Right lobe of liver (tissue), 6 donors: ENCODE measurements at places on chromosomes 7 and 10.

DNA sequence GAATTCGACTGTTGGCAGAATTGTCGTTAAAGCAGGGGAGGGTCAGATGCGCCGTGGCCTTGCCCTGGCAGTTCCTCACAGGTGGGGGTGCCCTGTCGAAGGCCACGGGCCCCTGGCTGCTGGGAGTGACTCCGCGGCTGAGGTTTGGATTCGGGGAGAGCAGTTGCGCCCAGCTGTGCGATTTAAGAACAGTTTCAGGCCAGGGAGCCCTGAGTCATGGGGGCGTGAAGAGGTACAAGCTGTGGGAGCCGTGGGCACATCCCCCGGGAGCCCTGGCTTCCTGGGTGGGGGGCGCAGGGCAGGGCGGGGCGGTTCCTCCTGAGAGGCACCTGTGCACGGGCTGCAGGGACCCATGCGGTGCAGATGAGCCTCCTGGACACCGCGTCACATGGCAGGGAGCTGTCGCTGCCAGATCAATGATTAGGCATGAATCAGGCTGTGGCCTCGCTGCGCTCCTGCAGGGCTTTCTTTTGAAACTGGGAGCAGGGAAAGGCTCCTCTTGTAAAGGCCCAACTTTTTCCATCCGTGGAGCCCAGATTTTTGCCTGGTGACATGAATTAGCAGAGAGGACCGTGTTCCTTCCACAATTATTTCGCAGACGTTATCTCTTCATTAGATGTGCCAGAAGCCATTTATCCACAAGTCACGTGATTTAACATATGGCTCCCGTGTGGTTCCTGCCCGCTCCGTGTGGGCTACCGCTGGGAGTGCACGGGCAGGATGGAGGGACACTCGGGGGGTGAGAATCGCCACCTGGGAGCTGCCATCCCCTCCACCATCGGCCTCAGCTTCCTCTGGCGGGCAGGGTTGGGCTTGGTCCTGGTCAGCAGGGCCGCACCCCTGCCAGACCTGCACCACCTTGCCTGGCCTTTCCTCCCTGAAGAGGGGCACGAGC, 918 bp downstream of the PWWP2B start:
- peak; percentile 81 for DNase-seq

- DNase-seq = no peak
These were observed 11.5 kb upstream of the CASD1 start for GRCh38 chr7:94497874-94498670.

GRCh38 chr7:6142871-6143380, 111.8 kb downstream of the ANKRD61 start:
- no peak for DNase-seq

- DNase-seq = no peak
These were observed 26.1 kb downstream of the LCOR start for GRCh38 chr10:96858038-96858705.

GRCh38 chr7:17638727-17639126, 301.6 kb downstream of the SNX13 start:
- no peak for DNase-seq

DNA sequence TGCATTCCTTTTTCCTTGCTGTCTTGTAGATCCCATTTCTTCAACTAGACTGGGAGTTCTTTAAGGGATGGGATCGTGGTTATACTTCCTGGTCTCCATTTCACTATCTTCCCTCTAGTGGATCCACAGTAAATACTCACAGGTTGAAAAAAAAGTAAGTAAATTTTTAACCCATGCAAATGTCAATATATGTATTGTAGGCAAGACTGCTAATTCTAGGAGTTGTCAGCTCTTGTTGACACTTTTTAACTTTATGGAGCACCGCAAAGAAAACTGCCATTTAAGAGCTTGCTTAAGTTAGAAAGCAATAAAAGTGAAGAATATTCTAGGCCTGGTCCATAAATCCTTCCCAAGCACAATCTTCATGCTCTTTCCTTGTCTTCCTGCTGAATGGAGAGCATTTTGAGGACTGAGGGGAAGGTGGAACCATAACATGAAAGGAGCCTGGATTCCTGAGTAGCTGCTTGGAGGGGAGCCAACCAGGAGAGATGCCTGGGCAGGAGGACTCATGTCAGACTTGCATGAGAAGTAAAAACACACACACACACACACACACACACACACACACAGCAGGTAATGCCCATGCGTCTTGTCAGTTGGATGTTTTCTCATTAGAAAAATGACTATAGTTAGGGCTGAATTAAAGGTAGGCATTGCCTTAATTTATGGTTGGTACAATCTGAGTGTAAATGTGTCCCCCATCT, 32.2 kb downstream of the VWA2 start:
- no peak for DNase-seq

- DNase-seq = no peak
These were observed 335.1 kb downstream of the GATA3 start for GRCh38 chr10:8389630-8390029.

DNA sequence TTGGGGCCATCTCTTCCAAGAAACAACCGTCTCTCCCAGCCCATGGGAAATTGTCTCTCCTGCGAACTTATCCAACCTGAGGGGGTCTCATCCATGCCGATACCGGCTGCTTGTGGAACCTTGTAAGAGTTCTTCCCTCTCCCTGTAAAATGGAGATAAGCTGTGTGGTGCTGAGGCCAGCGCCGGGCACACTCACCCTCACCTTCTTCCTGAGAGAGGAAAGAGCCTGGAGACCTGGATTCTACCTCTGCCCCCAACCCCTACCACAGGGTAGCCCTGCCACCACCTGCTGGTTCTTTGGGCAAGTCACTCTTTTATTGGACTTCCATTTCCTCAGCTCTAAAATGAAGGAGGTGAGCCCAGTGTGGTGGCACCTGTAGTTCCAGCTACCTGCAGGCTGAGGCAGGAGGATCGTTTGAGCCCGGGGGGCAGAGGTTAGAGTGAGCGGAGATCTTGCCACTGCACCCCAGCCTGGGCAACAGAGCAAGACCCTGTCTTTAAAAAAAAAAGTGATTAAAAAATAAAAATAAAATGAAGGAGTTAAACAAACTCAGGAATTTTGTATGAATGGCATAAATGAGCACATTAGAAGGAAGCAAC, 38.4 kb upstream of the PSAP start:
- DNase-seq = peak; percentile 16
